ENCODE measurements at places on chromosomes 1 and 21.

DNA sequence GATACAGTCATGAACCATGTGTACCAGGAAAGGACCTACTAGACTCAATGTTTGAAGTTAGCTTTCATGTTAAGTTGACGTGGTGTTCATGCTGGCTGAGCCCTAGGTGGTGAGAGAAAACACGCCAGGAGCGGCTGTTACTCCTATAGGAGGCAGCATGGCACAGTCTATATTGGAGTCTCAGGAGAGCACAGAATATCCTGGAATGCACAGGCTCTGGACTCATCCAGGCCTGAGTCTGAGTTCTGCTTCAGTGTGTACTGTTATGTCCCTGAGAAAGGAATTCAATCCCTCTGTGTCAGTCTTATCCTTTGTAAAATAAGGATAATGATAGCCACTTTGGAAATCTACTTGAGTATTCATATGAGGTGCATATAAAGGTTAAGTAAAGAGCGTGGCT is 41.2 kb downstream of the DPT start:
- DNase-seq, result no peak

- DNase-seq, result no peak
These were observed 116.3 kb downstream of the DHRS3 start for GRCh38 chr1:12501661-12502060.

DNA sequence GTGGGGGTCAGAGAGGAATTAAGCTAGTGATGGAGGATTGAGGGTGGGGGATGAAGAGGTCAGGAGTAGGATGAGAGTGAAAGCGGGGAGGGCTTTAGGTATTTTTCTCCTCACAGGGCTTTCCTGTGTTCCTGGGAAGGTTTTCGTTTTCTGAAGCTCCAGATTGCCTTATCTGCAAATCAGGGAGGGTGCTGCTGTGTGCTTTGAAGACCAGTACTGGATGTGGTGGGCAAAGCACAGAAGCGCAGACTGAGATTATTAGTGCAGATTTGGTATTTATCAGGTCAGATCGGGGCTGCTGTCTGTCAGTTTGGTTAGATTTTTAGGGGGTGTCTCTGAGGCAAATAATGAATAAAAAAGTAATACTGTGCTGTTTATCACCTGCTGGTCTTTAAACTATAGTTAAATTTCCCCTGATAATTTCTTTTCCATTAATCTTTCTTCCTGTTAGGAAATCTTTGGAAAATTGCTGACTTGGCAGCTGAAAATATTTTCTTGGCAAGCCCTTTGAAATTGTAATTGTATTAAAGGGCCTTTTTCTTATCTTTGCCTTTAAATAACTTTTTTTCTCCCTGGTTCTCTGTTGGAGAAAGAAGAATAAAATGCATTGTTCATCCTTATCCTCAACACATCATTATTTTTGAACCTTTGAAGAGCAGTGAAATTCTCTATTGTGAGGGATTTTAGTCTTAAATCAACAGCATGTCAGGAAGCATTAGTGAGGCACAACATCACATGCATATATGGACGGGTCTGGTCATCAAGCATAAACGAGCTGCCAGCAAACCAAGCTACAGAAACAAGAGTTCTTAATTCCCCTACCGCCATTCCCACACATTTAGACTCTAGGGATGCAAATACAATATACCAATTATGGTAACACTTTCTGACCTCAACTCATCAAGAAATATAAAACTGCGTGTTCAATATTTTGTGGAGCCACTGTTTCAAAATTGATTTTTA is 139.6 kb downstream of the S1PR1 start:
- no peak for DNase-seq

- no peak for DNase-seq
These were observed 326.5 kb upstream of the SGIP1 start for GRCh38 chr1:66207484-66207883.

DNA sequence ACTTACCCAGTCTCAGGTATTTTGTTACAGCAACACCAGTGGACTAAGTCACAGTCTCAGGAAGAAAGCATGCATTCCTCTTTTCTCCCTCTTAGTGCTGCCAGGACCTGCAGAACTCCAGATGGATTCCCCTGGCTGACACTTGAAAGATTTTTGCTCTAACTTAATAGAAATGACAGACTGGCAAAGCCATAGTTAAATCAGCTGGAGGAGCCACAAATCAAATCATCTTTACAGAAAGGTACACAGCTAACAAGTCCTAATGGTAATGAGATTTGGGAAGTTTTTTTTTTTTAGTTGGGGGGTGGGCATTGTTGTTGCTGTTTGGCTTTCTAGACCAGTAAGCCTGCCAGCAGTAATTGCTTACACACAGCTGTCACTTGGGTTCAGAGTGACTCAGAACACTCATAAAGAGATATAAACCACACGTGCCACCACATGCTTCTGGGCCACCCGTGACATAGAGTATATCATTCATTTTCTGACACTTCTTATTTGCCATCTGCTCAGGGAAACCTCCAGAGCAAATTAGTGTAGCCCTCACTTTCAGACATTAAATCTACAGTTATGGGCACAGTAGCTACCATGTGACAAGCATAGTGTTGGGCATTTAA is 72.4 kb downstream of the FH start:
- no peak for DNase-seq

GRCh38 chr1:25587290-25587689 is 29.3 kb upstream of the MAN1C1 start:
- no peak for DNase-seq

DNA sequence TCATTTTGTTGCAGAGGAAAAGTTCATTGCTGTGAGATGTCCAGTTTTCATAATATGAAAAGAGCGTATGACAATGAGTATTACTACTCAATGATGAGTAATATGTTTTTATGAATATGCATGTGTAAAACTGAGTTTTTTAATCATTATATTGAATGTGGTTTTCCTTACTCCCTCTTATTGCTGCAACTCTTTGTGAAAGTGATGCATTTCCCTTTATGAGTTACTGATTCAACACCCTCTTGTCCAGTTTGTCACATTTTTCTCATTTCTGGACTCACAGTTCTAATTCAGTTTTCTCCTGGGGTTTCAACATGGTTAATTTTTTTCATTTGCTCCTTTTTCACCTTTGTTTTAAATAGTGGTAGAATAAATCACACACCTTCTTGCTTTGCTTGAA is 35.2 kb upstream of the KCNJ15 start:
- no peak for DNase-seq

GRCh38 chr1:97145321-97145956 is 423.9 kb downstream of the PTBP2 start:
- DNase-seq, result no peak

DNA sequence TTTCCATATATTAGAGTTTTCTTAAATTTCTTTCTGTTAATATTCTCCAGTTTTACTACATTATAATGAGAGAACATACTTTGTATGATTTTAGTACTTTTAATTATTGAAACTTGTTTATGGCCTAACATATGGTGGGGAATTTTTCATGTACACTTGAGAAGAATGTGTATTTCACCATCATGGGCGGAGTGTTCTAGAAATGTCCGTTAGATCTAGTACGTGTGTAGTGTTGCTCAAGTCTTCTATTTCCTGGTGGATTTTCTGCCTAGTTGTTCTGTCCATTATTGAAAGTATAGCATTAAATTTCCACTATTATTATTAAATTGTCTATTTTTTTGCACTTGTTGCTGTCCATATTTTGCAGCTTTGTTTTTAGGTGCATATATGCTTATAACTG is 64.0 kb upstream of the RGS21 start:
- DNase-seq, result no peak

GRCh38 chr1:147169171-147169570 is 3.1 kb downstream of the PRKAB2 start:
- no peak for DNase-seq

Data from CD4-positive, CD25-positive, alpha-beta regulatory T cell (primary cell).